ENCODE measurements at places on chromosomes 12 and 14.
A peak's percentile ranks its signal among the peaks of the same experiment; 100 is the strongest.

- DNase-seq, result no peak
Observed at GRCh38 chr14:54771411-54772027, 131.1 kb downstream of the GCH1 start.

- no peak for DNase-seq
Observed at GRCh38 chr12:47302111-47302671, 222.4 kb upstream of the AMIGO2 start.

GRCh38 chr14:90658541-90658967, 157.7 kb downstream of the TTC7B start:
- peak; percentile 5 for DNase-seq

- DNase-seq, result no peak
Observed at GRCh38 chr12:42534184-42534838, 55.2 kb downstream of the PRICKLE1 start.

DNA sequence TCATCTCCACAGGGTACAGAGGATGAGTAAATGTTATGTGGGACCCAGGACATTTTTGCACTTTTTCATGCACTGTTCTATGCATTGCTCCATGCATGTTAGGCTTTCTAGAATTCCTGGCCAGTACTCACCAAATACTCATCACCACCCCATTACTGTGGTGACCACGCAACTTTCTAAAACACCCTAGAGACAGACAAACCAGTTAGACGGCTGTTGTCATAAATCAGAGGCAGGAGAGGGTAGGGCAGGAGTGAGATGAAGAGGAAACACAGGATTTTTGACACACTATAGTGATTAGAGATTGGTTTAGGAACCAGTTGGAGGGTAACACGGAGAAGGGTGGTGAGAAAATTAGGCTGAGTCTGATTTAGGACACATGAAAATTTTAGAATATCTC, 59.3 kb downstream of the IFNG start:
- DNase-seq, result no peak

GRCh38 chr12:25236190-25236589, 14.5 kb downstream of the KRAS start:
- DNase-seq, result no peak

GRCh38 chr14:31566456-31566855, 5.3 kb downstream of the NUBPL start:
- no peak for DNase-seq

GRCh38 chr14:76924371-76925096, 98.3 kb downstream of the LRRC74A start:
- DNase-seq, result no peak

- no peak for DNase-seq
Observed at GRCh38 chr14:82636426-82636825, 1102.8 kb upstream of the SEL1L start.

DNA sequence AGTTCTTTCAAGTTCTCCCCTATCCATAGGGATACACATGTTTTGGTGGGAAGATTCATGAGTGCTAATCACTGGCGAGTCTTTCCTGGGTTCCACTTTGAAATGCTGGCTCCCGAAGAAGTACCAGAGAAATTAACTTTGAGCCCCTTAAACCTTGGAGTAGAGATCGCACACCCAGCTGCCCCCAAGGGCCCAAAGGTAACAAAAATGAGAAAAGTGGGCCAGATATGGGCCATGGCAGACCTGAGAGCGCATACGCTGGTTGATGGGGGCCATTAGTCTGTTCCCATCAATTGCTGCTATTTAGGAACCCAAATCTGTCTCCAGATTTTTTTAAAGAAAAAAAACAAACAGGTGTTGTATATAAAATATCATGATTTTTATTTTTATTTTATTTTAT, 2.1 kb downstream of the GSTZ1 start:
- DNase-seq, result no peak

- no peak for DNase-seq
Observed at GRCh38 chr14:100824091-100824551, 1.8 kb upstream of the MEG3 start.

GRCh38 chr14:104800771-104801519, at the start of gene ZBTB42:
ZBTB42 (plus strand) TSS chr14:104801101; CDS start chr14:104801198, 97 bp downstream.
- DNase-seq, result peak; percentile 57

- DNase-seq, result no peak
Observed at GRCh38 chr14:96205059-96205977, 679 bp downstream of the BDKRB2 start.

DNA sequence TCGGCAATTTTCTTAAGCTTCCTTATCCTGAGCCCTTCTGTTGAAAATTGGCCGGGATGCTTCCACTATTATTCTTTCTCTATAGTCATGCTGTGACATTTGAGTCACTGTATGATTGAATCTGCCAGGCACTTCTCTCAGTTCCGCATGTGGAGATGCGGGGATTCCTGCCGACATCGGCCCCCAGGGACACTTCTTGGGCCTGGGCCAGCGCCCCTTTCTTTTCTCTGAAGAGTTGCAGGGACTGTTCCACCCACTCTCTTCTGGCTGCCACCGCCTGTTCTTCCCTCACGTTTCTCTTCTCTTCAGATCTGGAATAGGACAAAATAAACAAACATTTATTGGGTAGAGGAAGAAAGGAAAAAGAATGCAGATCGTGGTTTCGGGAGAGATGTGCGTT, 310.1 kb downstream of the ETNK1 start:
- no peak for DNase-seq

DNA sequence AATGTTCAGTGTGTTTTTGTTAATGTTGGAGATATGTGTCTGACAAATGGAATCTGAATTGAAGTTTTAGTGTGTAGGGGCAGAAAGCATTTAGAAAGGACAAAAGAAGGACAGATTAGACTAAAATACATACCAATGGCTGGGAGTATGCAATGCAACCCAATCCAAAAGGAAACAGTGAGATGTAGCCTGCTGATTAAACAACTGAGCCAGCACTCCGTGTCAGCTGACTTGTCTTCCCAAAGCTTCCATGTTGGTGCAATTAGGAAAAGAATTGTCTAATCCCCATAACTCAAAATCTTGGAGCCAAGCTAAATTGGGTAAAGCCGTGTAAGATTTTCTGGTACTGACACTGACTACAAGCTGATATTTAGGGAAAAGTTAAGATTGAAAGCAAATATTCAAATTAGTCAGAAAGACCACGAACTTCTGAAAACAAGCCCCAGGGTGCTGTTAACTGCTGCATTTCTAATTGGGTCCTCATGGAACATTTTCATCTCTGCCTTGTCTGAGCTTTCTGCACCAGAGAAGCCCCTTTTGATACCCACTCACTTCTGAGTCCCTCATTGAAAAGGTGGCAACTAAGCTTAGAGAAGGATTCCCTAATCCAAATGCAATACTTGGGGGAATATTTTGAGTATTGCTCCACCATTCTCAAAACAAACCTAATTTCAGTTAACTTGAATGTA, 109.1 kb downstream of the DAD1 start:
- no peak for DNase-seq

DNA sequence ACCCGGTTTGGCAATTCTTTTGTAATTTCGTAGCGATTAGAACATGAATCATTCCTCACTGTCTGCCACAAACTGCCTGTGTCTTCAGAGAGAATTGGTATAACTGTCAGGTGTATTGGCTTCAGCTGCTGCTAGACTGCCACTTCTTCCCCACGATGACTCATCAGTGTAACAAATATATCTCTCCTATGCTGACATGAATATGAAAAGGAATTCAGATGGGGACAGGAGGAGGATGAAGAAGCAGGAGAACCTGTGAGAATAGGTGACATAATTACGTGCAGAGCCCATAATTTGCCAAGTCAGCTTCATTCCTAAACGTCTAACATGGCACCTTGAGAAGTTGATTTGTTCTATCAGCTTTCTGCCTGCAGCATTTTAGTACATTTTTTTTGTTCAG, 64.9 kb downstream of the FRMD6 start:
- DNase-seq, result no peak

DNA sequence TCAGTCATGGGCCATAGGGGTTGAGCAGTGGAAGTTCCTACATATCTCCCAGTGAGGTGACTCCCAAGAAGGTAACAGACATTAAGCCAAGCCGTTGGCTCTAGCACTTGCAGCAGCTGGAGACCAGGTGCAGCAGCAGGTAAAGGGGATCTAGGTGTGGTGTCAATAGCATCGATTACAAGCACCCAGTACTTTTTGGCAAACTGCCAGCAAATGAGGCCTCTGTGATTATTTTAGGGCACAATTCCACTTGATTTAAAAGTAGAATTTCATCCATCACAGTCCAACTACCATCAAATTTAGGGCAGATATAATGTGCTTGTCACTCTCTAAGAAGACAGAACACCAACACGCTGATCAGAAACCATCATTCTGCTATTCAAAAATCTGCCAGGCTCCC, 224.1 kb upstream of the EGLN3 start:
- no peak for DNase-seq

- no peak for DNase-seq
Observed at GRCh38 chr14:69137843-69138535, 14.9 kb downstream of the DCAF5 start.

DNA sequence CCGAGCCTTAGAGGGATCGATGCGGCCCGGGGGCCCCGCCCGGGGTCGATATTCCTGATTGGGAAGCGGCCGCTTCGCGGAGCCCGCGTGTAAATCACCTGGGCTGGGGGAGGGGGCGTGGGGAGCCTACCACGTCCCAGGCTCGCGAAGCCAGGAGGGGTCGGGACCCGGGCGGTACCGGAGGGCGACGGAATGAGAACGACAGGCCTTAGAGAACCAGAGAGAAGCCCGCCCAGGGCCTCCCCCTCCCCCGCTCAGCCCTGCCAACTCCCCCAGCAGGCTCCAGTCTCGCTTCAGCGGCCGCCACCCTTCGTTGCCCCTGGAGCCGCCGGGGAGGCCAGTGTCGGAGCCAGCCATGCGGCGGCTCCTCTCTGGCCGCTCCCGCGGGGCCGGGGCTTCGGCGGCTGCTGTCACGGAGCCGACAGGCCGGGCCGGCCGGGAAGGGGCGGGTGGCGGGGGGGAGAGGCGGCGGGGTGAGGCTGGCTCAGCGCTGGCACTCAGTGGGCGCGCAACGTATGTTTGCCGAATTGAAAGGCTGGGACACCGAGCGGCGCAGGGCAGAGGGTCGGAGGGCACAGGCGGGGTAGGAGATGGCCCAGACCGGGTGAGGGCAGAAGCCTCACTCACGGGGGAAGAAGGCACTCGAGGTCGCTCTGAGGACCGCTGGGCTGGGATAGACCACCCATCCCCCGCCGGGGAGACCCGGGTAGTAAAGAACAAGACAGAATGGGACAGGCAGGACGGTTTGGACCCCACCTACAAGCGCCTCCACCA, 1.4 kb upstream of the DNAJC22 start:
- no peak for DNase-seq

GRCh38 chr12:53514628-53515290, 7.5 kb upstream of the NPFF start:
- no peak for DNase-seq

- DNase-seq, result no peak
Observed at GRCh38 chr12:104204690-104205480, 10.7 kb upstream of the TXNRD1 start.

GRCh38 chr12:94458877-94459727, 565 bp downstream of the CEP83 start:
- DNase-seq, result no peak

DNA sequence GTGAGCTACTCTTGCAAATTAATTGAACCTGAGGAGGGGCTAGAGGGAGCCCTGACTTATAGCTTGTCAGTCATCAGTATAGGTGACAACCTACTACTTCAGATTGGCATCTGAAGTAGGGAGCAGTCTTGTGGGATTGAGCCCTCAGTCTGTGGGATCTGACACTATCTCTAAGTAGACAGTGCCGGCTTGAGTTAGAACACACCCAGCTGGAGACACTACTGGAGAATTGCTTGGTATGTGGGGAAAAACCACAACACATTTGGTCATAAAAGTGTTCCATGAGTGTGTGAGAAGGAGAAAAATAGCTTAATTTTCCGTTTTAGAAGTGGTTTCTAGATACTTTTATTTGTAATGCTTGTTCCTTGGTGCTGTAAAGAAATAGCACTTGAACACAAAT, 30.5 kb upstream of the DDHD1 start:
- no peak for DNase-seq

DNA sequence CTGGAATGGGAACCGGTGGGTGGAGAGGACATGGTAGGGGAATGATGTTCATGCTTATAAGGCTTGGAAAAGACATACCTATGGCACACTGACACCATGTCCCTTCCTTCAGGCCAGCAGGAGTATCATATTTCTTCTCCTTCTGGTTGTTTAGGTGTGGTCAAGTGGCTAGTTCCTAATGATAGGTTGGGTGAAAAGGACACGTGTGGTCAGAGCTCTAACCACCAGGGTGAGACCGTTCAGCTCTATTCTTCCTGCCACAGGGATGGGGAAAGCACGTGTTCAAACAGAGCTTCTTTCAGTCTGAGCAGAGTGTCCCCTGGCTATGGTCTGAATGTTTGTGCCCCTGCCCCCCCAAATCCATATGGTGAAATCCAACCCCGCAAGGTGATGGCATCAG, 209.1 kb downstream of the PAX9 start:
- no peak for DNase-seq

GRCh38 chr14:99683619-99684409, at the start of gene CYP46A1:
CYP46A1 (plus strand) TSS chr14:99684298; CDS start chr14:99684418, 120 bp downstream.
- peak; percentile 99 for DNase-seq

DNA sequence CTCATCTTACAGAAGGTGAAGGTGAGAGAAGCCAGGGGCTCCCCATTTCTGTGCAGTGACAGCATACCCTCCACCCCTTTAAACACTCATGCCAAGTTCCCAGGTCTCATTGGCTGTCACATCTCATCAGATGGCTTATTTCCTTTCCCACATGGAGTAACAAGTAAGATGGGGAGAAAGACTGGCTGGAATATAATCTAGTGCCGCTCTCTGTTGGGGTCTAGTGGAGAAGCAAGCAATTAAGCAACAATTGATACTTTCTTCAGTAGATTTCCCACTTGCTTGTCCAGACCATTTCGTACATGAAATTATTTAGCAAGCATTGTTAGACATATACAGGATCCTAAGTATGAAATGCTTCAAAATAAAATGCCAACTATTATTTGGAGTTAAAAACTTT, 92.2 kb downstream of the SLC5A8 start:
- no peak for DNase-seq

GRCh38 chr14:74425525-74426201, 347 bp downstream of the SYNDIG1L start:
- peak; percentile 53 for DNase-seq

- no peak for DNase-seq
Observed at GRCh38 chr14:96538990-96539317, 36.8 kb downstream of the PAPOLA start.

- no peak for DNase-seq
Observed at GRCh38 chr14:92534932-92535643, 21.5 kb downstream of the RIN3 start.

DNA sequence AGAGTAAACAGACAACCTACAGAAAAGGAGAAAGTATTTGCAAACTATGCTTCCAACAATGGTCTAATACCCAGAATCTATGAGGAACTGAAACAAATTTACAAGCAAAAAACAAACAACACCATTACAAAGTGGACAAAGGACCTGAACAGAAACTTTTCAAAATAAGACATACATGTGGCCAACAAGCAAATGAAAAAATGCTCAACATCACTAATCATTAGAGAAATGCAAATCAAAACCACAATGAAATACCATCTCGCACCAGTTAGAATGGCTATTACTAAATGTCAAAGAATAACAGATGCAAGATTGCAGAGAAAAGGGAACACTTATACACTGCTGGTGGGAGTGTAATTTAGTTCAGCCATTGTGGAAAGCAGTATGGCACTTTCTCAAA, 125.8 kb downstream of the C12orf42 start:
- DNase-seq, result no peak

- DNase-seq, result no peak
Observed at GRCh38 chr12:3598896-3599860, 108.2 kb downstream of the PRMT8 start.
